ENCODE measurements at places on chromosomes 5 and 9. TPM values are rescaled to one million over a fixed set of nuclear protein-coding genes. Genes with fewer than 3 reads are reported as not detected.

SPATA6L gene
- total RNA-seq = 0.46 TPM

TXNDC8 gene
- not detected for total RNA-seq

PPP1R26 gene
- total RNA-seq = 62.2 TPM

CARD9 gene
- 0.46 TPM for total RNA-seq

KIF20A gene
- 106 TPM for total RNA-seq

STPG3 gene
- total RNA-seq = 0.95 TPM

ADAMTS16 gene
- total RNA-seq = not detected

PKD2L2 gene
- total RNA-seq = not detected

FGF1 gene
- 0.81 TPM for total RNA-seq

- no peak overlapping the region for H3K4me3 ChIP-seq
- no peaks in the 10 kb centered on the region for H3K4me1 ChIP-seq
- H3K27ac ChIP-seq = no peak overlapping the region
- no peaks in the 10 kb centered on the region for H3K27me3 ChIP-seq
- no peak for DNase-seq
Observed at GRCh38 chr9:84045481-84046097, 65.0 kb downstream of the RMI1 start.

- DNase-seq = no peak
- H3K27ac ChIP-seq = no peak overlapping the region
- H3K36me3 ChIP-seq = no peaks in the 10 kb centered on the region
Observed at GRCh38 chr5:160926428-160926827, 74.4 kb upstream of the ATP10B start.

DNA sequence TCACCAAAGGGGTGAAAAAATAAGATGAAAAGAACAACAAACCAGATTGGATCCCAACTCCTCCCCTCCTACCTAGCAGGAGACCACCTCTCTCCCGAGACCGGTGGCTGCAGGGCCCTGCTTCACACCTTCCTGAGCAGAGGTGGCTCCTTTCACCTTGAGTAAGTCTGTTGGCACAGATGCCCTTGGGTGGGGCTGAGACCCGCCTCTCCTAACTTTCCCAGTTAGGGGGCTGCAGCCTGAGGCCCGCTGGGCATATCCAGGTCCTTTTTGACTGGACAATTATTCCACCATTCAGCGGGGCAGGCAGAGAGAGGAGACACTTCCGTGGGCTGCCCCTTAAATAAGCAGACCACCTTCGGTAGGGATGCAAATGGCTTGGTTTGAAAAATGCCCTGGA, 1.3 kb downstream of the SLC25A48 start:
- no peaks in the 10 kb centered on the region for H3K4me1 ChIP-seq
- H3K36me3 ChIP-seq = no peaks in the 10 kb centered on the region
- H3K4me3 ChIP-seq = no peak overlapping the region
- no peak overlapping the region for H3K27ac ChIP-seq

- H3K27ac ChIP-seq = no peak overlapping the region
- H3K4me3 ChIP-seq = no peak overlapping the region
- H3K36me3 ChIP-seq = no peaks in the 10 kb centered on the region
- DNase-seq = peak; percentile 21
- H3K4me1 ChIP-seq = no peaks in the 10 kb centered on the region
Observed at GRCh38 chr5:124330595-124331220, 415.7 kb downstream of the ZNF608 start.

DNA sequence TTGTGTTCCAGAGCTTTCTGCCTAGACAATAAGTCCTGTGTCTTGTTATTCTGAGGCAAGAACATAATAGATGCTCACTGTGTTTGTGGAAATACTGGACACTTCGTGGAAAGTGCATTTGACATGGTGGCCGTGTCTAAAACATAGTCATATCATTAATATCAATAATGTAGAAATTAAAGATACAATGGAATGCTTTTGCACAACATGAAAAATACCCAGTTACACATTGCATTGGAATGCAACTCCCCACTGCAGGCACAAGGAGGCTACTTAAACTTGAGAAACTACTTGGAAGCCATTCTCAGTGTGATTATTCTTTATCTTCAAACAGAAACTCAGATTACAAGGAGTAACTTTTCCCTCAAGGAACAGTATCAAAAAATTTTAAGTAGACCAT, 145.3 kb upstream of the ZNF462 start:
- peak; percentile 21 for DNase-seq
- H3K27ac ChIP-seq = no peak overlapping the region
- H3K27me3 ChIP-seq = no peaks in the 10 kb centered on the region
- no peaks in the 10 kb centered on the region for H3K36me3 ChIP-seq
- H3K4me3 ChIP-seq = no peak overlapping the region

DNA sequence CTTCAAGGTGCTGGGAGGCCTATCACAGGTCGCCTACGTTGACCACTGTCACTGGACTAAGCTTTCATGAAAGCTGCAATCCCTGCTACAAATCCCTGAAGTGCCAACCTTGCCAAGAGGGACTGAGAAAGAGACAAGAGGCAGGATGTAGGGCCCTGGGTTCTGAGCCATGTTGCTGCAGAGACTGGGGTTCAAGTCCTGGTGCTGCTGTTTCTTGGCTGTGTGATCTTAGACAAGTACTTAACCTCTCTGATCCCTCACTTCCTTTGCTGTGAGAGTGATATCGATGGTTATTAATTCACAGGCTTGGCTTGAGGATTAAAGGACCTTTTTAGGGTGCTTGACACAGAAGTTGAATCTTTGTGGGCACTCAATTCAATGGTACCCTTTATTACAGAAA, 15.5 kb downstream of the CSF1R start:
- no peak overlapping the region for H3K4me3 ChIP-seq
- no peaks in the 10 kb centered on the region for H3K36me3 ChIP-seq
- no peak for DNase-seq
- no peak overlapping the region for H3K27ac ChIP-seq
- H3K4me1 ChIP-seq = no peaks in the 10 kb centered on the region

- no peaks in the 10 kb centered on the region for H3K36me3 ChIP-seq
- H3K27ac ChIP-seq = no peak overlapping the region
- no peaks in the 10 kb centered on the region for H3K27me3 ChIP-seq
Observed at GRCh38 chr9:134605351-134605965, 36.1 kb upstream of the COL5A1 start.

GRCh38 chr5:154237946-154238345, 47.4 kb downstream of the GALNT10 start:
- no peak overlapping the region for H3K4me3 ChIP-seq
- no peaks in the 10 kb centered on the region for H3K36me3 ChIP-seq
- H3K27ac ChIP-seq = no peak overlapping the region
- no peaks in the 10 kb centered on the region for H3K27me3 ChIP-seq
- H3K4me1 ChIP-seq = peaks cover 17% of the 10 kb centered on the region

DNA sequence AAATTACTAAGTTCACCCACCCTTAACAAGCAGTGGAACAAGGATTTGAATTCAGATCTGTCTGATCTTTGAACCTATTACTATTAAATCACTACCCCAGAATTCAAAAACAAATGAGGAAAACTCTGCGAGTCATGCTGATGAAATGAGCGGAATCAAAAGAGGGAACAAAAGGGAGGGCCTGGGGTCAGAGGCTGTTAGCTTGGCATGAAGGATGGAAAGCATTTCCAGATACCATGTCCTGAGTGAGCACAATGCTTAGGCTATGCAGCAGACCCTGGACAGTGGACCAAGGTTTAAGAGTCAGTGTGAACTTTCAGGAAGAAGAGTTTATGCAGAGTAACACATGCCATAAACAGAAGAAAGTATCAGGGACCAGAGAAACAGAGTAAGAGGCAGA, 30.5 kb downstream of the GRIA1 start:
- no peaks in the 10 kb centered on the region for H3K36me3 ChIP-seq
- H3K27me3 ChIP-seq = no peaks in the 10 kb centered on the region
- H3K4me3 ChIP-seq = no peak overlapping the region
- no peak overlapping the region for H3K27ac ChIP-seq
- H3K4me1 ChIP-seq = no peaks in the 10 kb centered on the region

DNA sequence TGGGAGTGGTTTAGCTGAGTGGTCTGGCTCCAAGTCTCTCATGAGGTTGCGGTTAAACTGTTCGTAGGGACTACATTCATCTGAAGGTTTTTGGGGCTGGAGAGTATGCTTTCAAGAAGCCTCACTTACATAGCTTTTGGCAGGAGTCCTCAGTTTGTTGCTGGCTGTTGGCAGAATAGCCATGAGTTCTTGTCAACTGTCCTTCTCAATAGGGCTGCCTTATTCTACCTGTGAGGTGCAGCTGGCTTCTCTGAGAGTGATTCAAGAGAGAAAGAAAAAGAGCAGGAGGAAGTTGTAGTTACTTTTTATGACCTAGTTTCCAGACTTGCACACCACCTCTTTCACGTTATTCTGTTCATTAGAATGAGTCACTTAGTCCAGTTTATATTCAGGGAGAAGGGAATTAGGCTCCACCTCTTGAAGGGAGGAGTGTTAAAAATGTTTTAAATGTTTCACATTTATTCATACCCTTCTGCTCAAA, 33.2 kb downstream of the YTHDC2 start:
- no peak overlapping the region for H3K4me3 ChIP-seq
- no peaks in the 10 kb centered on the region for H3K27me3 ChIP-seq
- DNase-seq = peak; percentile 52
- no peaks in the 10 kb centered on the region for H3K4me1 ChIP-seq

DNA sequence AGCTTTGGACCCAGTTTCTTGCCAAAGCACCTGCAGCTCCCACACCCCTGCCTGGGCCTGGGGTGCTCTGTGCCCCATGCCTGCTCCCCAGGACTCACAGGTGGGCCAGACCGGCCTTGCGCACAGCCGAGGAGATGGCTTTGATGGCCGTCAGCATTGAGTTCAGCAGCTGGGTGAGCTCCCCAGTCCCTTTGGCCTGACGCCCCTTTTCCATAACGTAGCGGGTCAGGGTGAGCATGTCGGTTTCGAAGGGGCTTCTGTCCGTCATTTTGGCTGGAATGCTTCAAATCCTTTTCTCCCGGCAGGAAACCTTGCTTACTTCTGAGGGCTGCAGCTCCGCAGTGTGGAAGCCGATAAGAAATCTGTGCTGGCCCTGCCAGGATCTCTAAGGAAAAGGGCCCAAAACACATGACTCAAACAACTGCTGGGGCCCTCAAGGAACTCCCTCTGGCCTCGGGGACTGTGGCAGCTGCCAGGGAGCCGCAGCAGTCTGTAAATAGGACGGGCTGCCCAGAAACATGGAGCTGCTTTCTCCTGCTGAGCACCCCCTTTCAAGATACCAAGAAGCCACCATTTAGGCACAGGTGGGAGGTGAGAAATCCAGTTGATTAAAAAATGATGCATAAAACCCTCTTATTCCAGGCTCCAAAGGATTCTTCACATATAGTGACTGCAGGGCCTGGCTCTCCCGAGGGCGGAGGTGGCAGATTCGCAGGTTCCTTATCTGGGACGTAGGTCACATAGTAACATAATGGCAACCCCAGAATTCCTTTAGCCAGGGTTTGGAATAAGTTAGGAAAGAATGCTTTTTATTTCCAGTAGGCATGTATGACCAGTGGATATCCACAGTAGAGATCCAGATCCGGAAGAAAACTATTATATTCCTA, at the start of gene FBP2:
FBP2 (minus strand) TSS at position 366 of the 887 bp plus-strand sequence; CDS start at position 268, 98 bp downstream.
- DNase-seq = no peak
- H3K27me3 ChIP-seq = no peaks in the 10 kb centered on the region
- H3K4me3 ChIP-seq = no peak within 1 kb of the TSS
- H3K27ac ChIP-seq = no peak within 1 kb of the TSS
- H3K4me1 ChIP-seq = no peaks in the 10 kb centered on the region
- no peaks in the 10 kb centered on the region for H3K36me3 ChIP-seq

DNA sequence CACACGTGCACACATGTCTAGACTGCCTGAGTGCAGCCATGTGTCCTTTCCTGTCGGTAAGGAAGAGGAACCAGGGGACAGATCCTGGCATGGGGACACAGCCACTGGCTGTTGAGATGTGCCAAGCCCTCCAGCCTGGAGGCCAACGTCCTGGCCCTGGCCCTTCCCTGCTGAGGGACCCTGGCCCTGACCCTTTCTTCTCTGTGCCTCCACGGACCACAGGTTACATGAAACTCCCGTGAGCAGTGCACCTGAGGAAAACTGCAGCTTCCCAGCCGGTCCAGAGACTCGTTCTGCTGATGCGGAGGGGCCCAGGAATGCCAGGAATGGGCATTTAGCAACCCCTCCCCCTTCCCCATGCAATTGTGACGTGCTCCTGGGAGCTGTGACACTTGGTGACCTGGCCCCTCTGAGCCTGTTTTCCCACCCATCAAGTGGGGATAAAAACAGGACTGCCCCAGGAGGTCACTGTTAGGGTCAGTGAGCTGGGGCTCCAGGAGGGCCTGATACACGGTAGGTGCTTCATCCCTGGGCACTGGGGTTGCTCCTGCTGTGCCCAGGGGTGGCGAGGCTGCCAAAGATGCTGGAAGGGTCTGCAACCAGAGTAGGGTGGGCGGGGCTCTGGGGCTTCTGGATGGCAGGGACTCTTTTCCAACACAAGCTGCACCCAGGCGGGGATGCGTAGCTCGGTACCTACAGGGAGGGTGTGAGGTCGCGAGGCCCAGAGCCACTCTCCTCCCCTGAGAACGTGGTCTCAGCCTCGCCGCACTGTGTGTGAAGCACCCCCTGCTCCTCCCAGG, 151.5 kb downstream of the C9orf50 start:
- H3K4me1 ChIP-seq = peaks cover 4% of the 10 kb centered on the region
- H3K27ac ChIP-seq = peak overlapping the region; percentile 58
- H3K36me3 ChIP-seq = no peaks in the 10 kb centered on the region
- peak; percentile 59 for DNase-seq
- no peaks in the 10 kb centered on the region for H3K27me3 ChIP-seq
- H3K4me3 ChIP-seq = no peak overlapping the region

GRCh38 chr5:38576961-38577684, 20.7 kb upstream of the LIFR start:
- no peaks in the 10 kb centered on the region for H3K36me3 ChIP-seq
- H3K4me3 ChIP-seq = no peak overlapping the region
- H3K4me1 ChIP-seq = peaks cover 16% of the 10 kb centered on the region
- peak overlapping the region; percentile 24 for H3K27ac ChIP-seq
- DNase-seq = no peak
- H3K27me3 ChIP-seq = no peaks in the 10 kb centered on the region

GRCh38 chr5:55173687-55174230, 782 bp upstream of the CDC20B start:
- no peaks in the 10 kb centered on the region for H3K36me3 ChIP-seq
- no peak overlapping the region for H3K27ac ChIP-seq
- H3K4me3 ChIP-seq = peak overlapping the region; percentile 39
- peaks cover 4% of the 10 kb centered on the region for H3K4me1 ChIP-seq
- no peak for DNase-seq

DNA sequence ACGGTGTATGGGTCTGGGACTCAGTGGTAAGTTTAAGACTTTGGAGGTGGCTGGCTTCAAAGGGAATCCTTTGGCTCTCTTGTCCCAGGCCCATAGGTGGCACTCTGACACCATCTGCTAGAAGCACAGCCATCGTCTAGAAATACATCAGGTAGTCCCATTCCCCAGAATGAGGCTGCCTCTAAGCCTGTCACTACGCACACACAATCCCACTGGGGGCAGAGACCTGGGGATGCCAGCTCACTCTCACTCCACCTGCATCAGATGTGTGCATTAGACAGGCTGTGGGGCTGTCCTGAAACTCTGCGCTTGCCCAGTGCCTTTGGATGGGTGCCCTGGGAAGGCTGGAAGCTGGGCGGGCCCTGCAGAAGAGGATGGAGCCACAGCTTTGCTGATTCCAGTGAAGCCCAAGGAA, 127.5 kb upstream of the PANK3 start:
- H3K4me3 ChIP-seq = no peak overlapping the region
- no peaks in the 10 kb centered on the region for H3K27me3 ChIP-seq
- peaks cover 5% of the 10 kb centered on the region for H3K4me1 ChIP-seq
- DNase-seq = peak; percentile 72
- H3K36me3 ChIP-seq = peaks cover 2% of the 10 kb centered on the region

GRCh38 chr5:351084-351920, 29.8 kb downstream of the AHRR start:
- no peak overlapping the region for H3K4me3 ChIP-seq
- H3K27me3 ChIP-seq = no peaks in the 10 kb centered on the region
- no peaks in the 10 kb centered on the region for H3K4me1 ChIP-seq
- H3K27ac ChIP-seq = no peak overlapping the region
- no peaks in the 10 kb centered on the region for H3K36me3 ChIP-seq

- H3K4me1 ChIP-seq = no peaks in the 10 kb centered on the region
- H3K27ac ChIP-seq = no peak overlapping the region
- DNase-seq = no peak
- no peaks in the 10 kb centered on the region for H3K27me3 ChIP-seq
Observed at GRCh38 chr5:130874861-130875417, 290.1 kb downstream of the HINT1 start.

Measured in cardiac muscle cell (in vitro differentiated cells and primary cell).